ENCODE measurements at places on chromosomes 7 and 10.

GRCh38 chr7:156845379-156846101, 47.4 kb downstream of the LMBR1 start:
- peaks cover 15% of the 10 kb centered on the region for H3K4me1 ChIP-seq
- no peak for DNase-seq
- no peaks in the 10 kb centered on the region for H3K27me3 ChIP-seq
- H3K27ac ChIP-seq = no peak overlapping the region
- no peaks in the 10 kb centered on the region for H3K36me3 ChIP-seq

GRCh38 chr7:139693651-139694388, 84.0 kb downstream of the HIPK2 start:
- no peak overlapping the region for H3K27ac ChIP-seq
- H3K36me3 ChIP-seq = peaks cover 27% of the 10 kb centered on the region
- no peak overlapping the region for H3K4me3 ChIP-seq
- no peaks in the 10 kb centered on the region for H3K27me3 ChIP-seq

DNA sequence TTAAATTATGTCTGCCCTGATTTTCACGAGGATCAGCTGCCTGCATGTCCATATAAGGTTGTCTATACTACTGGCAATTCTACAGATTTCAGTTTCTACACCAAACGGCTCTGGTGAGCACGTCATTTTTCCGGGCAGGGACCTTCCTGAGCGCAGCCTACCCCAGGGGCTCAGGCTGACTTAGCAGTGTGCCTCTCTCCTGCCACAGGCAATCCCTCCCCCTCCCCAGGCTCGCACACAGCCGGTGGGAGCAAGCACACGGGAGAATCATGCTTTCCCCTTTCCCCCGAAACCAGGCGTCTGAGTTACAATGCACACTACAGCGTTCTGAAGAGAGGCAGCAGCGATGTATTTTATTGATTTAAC, 1.7 kb downstream of the KLF6 start:
- no peak for DNase-seq
- peaks cover 59% of the 10 kb centered on the region for H3K36me3 ChIP-seq
- no peaks in the 10 kb centered on the region for H3K27me3 ChIP-seq
- peak overlapping the region; percentile 100 for H3K27ac ChIP-seq

- H3K4me1 ChIP-seq = no peaks in the 10 kb centered on the region
- H3K4me3 ChIP-seq = no peak overlapping the region
- DNase-seq = no peak
- H3K27me3 ChIP-seq = no peaks in the 10 kb centered on the region
- H3K27ac ChIP-seq = no peak overlapping the region
- no peaks in the 10 kb centered on the region for H3K36me3 ChIP-seq
These were observed 187.5 kb upstream of the FEZF1 start for GRCh38 chr7:122492007-122492406.

DNA sequence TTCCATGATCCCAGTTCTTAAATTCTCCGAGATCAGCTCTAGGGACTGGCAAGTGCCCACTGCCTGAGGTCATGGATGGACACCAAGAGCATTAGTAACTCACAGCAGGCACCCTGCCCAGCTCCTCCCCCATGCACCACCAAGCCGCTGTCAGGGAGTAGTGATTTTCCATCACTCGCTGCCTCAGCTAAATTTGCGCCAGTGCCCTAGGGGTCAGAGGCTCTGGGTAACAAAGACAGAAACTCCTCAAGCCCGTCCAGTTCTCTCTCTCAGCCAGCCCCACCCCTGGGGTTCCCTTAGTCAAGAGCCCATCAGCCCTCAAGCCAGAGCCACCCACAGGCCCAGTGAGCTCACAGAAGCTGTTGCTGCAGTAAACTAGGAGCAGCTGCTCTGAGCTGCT, 30.0 kb downstream of the PAX2 start:
- no peak overlapping the region for H3K4me3 ChIP-seq
- no peak overlapping the region for H3K27ac ChIP-seq
- no peaks in the 10 kb centered on the region for H3K27me3 ChIP-seq
- no peaks in the 10 kb centered on the region for H3K36me3 ChIP-seq

GRCh38 chr7:55314967-55315366, 50.2 kb upstream of the LANCL2 start:
- H3K27me3 ChIP-seq = no peaks in the 10 kb centered on the region
- H3K4me1 ChIP-seq = no peaks in the 10 kb centered on the region
- H3K36me3 ChIP-seq = no peaks in the 10 kb centered on the region
- DNase-seq = no peak
- no peak overlapping the region for H3K4me3 ChIP-seq
- H3K27ac ChIP-seq = no peak overlapping the region

DNA sequence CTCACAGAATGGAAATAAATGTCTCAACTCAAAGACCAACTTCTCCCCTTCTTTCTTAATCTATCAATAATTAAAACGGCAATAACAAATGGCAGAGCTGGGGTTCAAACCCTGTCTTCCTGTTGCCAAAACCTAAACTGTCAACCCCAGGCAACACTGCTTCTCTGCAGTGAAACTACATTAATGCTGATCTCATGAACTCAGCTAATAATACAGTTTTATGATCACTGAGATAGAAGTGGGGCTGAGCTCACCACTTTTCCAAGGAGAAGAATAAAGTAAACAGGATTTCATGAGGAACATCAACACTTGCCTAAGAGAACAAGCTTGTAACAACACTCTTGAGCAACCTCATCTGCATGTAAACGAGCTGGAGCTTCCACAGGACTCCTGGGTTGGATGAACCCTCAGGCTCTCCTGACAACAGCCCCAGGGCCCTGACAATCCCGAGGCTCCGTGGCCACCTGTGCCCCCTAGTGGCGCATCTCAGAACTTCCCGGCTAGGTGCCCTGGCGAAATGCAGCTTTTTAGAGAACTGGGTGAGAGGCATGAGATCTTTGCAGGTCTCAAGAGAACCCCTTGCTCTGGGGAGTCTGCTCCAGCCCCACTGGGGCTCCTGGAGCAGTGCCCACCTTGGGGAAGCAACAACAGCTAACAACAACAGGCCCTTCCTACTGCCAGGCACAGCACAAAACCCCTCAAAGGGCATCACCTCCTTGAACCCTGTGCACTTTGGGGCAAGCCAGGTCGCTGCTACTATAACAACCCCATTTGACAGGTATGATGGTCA, 169.3 kb downstream of the SH3PXD2A start:
- no peaks in the 10 kb centered on the region for H3K27me3 ChIP-seq
- no peak overlapping the region for H3K27ac ChIP-seq
- H3K4me3 ChIP-seq = no peak overlapping the region
- no peaks in the 10 kb centered on the region for H3K36me3 ChIP-seq

Measured in right atrium auricular region (tissue), 2 donors.